Inflammatory macrophage treated with lipopolysaccharide for 4 hours (primary cell): ENCODE measurements at places on chromosomes 7 and 10.

- no peak for DNase-seq
Measured at GRCh38 chr7:88759230-88760135, at the start of gene ZNF804B. TSS of gene ZNF804B (plus strand) at chr7:88759700. CDS start at chr7:88759977, 277 bp downstream.

DNA sequence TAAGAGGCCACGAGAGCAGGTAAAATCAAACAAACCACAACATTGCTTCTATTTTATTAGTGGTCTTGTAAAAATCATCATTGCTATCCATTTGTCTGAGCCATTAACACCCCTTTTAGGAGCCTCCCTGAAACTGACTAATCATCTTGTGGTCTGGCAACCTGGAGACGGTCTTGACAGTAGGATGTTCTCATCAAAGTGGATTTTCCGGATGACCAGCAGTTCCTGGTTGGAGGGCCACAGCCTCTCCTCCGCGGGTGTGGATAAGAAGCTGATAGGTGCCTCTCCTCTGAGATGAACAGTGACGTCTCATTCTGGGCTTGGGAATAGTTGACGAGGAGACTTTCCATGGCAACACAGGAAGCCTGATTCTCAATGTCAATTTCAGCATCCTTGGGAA is 490.7 kb downstream of the TYW1 start:
- no peak for DNase-seq

- no peak for DNase-seq
Measured at GRCh38 chr10:25288181-25288580, 113.4 kb downstream of the GPR158 start.

GRCh38 chr10:29737074-29737593 is 102.4 kb upstream of the SVIL start:
- no peak for DNase-seq

- no peak for DNase-seq
Measured at GRCh38 chr7:10956528-10956927, 17.1 kb upstream of the PHF14 start.

GRCh38 chr7:117445206-117445605 is 17.9 kb upstream of the ASZ1 start:
- DNase-seq = no peak

DNA sequence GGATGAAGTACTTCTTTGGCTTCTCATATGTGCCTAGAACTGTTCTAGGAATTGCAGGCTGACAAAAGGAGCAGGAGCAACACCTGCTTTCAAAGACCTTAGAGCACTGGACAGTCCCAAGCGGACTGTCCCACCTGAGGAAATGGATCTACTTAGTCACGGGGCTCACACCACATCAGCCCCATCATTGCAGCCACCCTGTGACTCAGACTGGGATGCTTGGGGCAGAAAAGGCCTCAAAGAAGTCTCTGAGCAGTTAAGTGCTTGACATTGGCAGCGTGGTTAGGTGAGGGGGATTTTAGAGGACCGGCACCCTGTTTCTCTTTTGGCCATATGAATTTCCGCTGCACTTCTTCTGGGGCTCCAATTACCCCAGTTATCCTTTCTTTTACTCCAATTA is 256.6 kb downstream of the USP6NL start:
- DNase-seq = no peak

DNA sequence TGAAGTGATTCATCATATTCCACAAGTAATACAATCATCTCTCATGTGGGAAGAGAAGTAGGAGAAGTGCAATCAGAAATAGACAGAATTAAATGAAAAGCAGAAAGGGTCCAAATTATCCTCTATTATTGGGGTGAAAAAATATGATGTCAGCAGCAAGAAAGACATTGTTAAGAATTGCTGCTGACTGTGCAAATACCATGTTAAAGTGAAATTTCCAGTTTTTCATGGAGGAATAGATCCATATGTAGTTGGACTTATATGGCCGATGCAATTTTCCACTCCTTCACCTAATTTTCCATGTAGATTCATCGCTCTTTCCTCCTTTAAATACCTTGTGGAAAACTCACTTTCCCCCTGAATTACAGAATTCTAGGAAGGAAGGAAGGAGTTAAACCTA is 819.8 kb downstream of the GATA3 start:
- DNase-seq = no peak

GRCh38 chr7:17646253-17646956 is 293.9 kb downstream of the SNX13 start:
- peak; percentile 17 for DNase-seq

GRCh38 chr7:138499340-138499739 is 39.3 kb downstream of the TRIM24 start:
- no peak for DNase-seq

GRCh38 chr7:28037220-28038010 is 143.2 kb downstream of the JAZF1 start:
- peak; percentile 63 for DNase-seq

DNA sequence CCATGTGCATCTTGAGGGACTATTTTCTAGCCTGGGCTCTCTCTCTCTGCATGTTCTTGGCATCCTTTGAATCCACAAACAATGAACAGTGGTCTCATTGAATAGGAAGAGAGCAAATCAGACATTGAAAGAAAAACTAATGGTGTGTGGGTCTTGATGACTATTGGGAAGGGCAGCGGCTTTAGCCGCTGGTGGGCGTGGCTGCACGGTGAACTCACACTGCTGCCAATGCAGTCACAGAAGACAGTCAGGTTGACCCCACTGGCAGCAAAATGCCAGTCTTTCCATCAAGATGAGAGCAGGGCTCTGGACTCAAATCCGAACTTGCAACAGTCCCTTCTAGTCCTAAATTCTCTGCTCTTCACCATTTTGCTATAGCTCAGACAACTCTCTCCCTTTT is 91.0 kb downstream of the ADARB2 start:
- DNase-seq = no peak

- DNase-seq = no peak
Measured at GRCh38 chr7:29806995-29807841, 910 bp downstream of the WIPF3 start.

DNA sequence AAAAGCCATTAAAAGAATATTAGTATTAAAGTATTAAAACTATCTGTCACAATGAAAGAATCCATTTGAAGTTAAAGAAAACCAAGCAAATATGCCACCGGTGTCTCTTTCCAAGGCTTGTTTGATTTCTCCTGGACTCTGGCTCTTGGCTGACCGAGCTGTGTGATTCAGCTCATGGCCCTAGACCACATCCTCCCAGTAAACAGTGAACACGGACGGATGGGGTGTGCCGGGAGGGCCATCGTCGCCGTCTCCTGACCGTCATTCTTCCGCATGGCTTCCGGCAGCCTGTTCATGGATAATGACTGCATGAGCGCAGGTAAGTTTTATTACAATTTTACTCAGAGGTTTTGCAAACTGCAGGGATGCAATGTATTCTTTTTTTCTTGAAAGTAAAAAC is 218.5 kb downstream of the DNAJB6 start:
- DNase-seq = no peak

DNA sequence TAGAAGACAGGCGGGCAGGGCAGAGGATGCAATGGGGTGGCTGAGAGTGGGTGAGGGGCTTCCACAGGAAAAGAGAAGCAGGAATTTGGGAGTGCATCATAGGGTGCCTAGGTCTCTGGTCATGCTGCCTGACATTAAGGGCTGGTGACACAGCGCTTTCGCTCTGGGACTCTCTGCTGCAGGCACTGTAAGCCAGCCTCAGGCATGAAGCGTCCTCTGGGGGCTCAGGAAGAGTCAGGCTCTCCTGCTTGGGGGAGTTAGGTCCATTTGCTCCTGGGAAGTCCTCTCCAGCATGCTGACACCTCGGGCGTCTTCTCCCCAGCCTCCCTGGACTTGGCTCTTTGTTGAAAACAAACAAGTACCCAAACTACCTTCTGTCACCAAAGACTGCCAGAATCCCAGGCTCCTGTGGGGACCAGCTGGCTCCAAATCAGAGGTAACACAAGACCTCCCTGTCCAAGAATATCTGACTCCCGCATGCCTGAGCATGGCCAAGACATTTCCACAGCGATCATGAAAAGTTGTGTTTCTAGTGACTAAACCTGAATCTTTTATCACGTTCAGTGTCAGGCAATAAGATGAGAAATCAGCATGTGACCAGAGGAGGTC is 55.4 kb downstream of the GPR26 start:
- DNase-seq = no peak

GRCh38 chr10:127278001-127278400 is 81.6 kb upstream of the INSYN2A start:
- no peak for DNase-seq

DNA sequence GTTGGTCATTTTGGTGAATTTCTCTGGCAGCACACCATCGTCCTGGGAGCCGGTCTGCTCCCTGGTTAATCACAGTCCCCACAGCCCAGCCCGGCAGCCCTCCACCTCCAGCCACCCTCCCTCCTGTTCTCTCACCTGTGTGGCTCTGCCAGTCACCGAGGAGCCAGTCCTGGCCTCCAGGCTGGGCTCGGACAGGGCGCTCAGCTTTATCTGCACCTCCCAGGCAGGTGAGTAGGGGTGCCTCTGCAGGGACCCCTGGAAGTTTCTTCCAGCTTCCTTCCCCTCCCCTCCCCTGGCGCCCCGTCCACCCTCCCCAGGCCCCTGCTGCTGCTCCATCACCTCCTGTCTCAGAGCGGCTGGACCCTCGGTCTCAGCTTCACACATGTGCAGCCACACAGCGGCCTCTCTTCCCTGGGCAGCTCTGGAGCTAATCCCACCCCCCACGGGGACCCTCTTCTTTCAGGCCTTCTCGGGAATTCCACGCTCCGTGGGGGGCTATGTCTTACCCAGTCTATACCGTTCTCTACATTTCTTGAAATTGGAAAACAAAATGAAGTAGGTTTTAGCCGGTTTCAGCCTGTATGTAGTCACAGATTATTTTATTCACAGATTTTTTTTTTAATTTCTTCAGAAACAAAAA is 213.9 kb upstream of the PPP2R2D start:
- no peak for DNase-seq

DNA sequence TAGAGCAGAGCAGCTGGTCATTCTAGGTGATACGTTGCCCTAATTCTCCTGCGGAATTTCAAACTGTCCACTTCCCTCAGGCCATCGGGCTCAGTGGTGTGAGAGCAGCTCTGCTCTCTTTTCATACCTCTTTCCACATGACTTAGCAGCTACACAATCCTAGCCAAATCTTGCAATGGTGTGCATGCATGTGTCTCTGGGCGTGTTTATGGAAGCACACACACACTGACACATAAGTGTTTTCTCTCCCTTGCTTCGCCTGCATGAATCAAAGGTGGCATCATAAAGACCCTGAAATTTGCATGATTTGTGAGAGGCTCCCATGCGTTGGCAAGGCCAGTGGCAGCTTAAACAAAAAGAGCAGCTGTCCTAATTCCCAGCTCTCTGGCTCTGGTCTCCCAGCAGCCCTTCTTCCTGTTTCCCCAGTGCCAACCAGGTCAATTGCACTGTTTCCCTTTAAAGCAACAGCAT is 1189.5 kb downstream of the GATA3 start:
- DNase-seq = no peak

DNA sequence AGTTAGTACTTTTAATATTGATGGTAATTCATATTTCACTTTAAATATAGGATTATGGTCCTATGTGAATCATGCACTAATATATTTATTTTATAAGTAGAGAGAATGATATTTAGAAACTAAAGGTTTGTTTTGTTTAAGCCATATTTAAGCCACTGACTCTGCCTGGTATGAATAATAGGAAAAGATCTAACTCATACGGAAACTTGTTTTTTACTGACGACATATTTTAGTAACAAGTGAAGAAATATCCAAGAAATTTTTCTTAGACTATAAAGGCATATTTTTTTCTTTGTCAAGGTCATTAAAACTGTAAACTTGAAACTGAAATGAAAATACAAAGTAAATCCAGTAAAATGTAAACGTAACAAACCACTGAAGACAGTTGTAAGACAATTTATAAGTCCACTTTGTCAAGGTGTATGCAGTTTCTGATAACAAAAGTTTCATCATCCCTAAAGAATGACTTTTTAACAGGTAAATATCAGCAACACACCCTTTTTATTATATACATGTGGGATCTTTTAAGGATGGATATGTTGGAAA is 147.1 kb downstream of the PHF14 start:
- no peak for DNase-seq

- no peak for DNase-seq
Measured at GRCh38 chr7:155722118-155722517, 77.7 kb downstream of the RBM33 start.

DNA sequence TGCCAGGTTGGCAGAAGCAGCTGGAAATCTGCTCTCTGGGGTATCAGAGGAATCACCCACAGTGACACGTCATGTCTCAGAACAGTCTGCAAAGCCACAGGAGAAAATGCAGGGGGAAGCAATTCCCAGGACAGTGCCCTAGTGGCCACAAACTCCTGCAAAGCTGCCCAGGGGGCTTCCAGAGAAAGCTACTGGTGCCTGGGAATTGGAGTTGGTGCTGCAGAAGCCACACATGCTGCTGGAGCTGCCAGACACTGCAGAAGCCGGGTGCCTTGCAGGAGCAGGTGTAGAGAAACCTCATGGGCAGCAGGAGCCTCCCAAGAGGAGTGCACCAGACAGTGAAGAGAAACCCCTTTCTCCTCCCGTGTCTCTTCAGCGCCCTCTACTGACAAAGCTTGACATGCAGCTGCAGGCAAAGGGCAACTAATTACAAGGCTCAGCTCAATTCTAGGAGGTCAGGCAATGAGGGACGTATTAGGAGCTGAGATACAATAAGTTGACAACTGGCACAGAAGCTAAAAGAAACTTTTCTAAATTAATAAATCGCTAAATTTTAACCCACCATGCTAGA is 30.2 kb upstream of the NUB1 start:
- DNase-seq = peak; percentile 20

DNA sequence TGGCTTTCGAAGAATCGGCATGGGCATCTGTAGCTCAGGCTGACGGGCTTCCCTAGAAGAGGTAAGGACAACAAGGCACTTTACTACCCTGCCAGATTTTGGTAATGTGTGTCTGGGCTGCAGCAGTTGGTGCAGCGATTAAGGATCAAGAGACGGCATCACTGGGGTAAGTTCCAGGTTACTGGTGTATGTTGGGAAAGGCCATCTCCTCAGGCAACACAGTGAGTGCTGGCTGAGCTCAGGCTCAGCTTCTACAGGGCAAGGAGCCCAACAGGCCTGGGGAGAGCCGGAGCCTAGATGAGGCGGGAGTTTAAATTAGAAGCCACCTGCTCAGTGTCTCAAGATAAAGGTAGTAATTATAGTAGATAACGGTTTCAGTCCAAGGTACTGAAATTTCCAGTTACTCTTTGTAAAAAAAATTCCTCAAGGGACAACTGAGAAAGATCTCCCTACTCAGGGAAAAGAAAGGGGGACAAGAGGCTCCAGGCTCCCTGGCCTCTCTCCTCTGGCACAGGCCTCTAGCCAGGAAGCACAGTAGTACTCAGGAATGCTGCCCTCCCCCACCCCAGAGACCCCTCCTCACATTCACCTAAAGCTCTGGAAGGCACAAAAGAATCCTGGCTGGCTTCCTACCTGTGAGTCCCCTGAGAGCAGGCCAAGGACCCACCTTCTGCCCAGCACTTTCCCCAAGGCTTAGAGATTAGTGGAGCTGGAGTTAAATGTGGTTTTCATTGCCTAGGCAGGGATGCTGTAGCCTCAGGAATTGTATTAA is 3.9 kb downstream of the CXCL12 start:
- DNase-seq = no peak

DNA sequence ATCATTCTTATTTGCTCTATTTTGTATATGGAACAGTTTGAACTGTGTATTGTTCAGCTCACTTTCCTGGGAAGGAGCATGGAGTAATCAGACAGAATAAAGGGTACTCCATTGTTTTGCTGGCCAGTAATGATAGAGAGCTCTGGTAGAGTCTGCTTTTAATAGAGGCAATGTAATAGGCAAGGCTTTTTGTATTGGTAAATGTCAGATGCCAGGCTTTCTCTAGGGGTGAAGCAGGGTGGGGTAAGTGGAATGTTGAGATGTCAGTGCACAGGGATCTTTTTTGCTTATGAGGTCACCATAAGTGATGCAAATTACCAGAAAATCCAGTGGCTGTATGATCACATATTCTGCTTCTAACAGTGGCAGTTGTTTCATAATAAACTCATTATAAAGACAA is 1088.3 kb upstream of the SORCS1 start:
- no peak for DNase-seq
